ENCODE measurements at places on chromosomes 5 and 9. TPM values are rescaled to one million over a fixed set of nuclear protein-coding genes. Genes with fewer than 3 reads are reported as not detected.

Gene BSPRY
- total RNA-seq = 22.6 TPM

Gene TAF11L3
- not detected for total RNA-seq

Gene CDK5RAP2
- total RNA-seq = 37.4 TPM

Gene OLFM1
- total RNA-seq = not detected

- DNase-seq = no peak
These were observed 224.9 kb downstream of the CACNA1B start for GRCh38 chr9:138102246-138103051.

- DNase-seq = no peak
These were observed at the start of gene ADAMTSL2 for GRCh38 chr9:133534346-133535291. Gene ADAMTSL2 (plus strand): TSS chr9:133534704. CDS start chr9:133536713, 2,009 bp downstream.

DNA sequence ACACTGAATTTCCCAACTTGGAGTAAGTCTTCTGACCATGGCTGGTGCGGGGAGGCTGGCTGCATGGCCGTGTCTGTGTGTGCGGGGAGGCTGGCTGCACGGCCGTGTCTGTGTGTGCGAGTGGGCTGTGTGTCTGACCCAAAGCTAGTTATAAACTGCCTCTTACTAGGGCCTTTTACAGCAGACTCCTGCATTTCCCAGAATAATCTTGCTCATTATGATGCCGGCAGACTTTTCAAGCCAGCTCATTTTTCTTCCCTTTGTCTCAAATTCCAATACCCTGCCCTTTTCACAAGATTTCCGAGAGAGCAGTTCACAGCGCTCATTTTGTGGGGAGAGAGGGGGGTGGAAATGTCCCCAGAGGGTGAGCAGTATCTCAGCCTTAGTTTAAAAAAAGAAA is 470.7 kb upstream of the BRINP1 start:
- DNase-seq = no peak

DNA sequence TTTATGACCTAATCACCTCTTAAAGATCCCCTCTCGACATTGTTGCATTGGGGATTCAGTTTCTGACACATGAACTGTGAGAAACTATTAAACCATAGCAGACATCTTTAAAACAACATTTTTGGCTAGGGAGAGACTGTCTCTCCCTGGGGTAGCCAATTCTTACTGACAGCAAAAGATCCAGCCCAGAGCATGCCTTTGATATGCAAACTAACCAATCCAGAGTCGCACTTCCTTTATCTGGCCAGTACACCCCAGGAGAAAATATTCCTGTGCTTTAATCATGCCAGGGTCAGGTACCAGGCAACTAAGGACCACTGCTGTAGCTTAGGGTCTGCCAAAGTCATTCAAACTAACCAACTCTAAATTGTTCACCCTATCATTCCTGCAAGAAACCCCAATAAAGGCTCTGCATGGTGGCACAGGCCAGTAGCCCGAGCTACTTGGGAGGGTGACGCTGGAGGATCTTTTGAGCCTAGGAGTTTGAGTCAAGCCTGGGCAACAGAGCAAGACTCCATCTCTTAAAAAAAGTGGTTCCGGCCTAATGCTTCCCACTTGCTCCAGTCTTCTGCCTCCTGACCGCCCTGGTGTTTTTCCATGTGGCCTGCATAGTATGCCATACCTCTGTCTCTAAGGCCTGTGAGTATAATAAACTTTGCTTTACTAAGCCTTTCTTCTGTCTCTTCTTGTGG is 62.3 kb upstream of the DAPK1 start:
- no peak for DNase-seq

Data from PC-3 (cell line).